ENCODE measurements at places on chromosomes 6 and 20.

GRCh38 chr6:11080296-11080695, 13.3 kb upstream of the SMIM13 start:
- DNase-seq: no peak

DNA sequence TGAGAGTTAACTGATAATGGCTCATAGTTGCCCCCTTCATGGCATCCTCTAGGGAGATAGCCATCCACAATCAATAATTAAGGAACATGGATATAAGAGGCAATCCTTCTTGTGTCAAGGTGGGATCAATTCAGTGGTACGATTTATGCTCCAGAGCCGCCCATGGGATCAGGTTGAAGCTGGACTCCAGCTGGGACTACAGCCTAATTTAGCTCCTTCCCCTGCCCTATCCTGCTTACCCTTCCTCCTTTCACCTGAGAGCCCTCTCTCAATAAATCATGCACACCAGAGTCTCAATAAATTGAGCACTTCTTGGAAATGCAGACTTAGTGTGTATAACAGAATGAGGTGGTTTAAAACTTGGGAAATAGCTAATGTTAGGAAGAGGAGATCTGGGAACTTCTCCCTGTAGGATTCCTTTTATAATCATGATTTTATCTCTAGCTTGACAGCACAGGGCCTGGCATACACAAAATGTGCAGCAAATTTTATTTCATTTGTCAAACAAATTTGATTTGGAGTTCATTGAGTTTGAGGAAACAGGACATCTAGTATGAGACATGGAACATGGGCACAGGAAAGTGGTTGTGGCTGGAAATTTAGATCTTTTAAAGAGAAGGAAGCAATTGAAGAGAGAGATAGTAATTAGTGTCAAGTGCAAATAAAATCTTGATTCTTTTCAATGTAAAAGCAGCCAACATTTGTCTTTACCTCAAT, 28.6 kb upstream of the OGFRL1 start:
- DNase-seq: no peak

DNA sequence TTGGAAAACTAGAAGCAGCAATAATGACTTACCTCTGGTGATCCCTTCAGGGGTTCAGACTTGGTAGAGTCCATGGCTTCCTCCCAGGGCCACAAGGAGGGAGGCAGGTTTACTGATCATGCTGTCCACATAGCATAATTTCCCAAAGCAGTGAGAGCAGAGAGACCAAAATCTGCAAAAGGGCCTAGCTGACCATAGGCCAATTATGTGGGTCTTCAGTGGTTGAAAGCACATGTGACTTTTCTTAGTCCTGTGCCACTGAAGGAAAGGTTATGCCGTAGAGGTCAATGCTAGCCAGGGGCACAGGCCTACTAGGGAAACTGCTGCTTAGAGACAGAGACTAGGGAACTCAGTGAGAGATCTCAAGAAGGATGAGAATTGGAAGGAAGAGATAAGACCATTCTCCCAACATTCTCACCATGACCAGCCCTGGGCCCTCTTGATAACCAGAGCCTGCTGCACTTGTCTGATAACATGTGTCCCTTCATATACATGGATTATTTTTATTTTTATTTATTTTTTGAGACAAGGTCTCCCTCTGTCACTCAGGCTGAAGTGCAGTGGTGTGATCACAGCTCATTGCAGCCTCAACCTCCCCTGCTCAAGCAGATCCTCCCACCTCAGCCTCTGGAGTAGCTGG, 2.0 kb upstream of the GTPBP2 start:
- no peak for DNase-seq

GRCh38 chr6:10532392-10532791, 11.2 kb downstream of the GCNT2 start:
- DNase-seq: no peak
